Purkinje cell (primary cell): ENCODE measurements at places on chromosomes 3 and 15. TPM values are rescaled to one million over a fixed set of nuclear protein-coding genes. Genes with fewer than 3 reads are reported as not detected.

ADGRG7 gene
- polyA plus RNA-seq: not detected in 2 replicates

CSPG4 gene
- not detected in 2 replicates for polyA plus RNA-seq

APOD gene
- 23.4 and 38.2 TPM in 2 replicates for polyA plus RNA-seq

QRICH1 gene
- 23.9 and 36.7 TPM in 2 replicates for polyA plus RNA-seq

CNTN3 gene
- 239 and 300 TPM in 2 replicates for polyA plus RNA-seq

CILP gene
- not detected in 2 replicates for polyA plus RNA-seq

ARPC4 gene
- 63.2 and 66.1 TPM in 2 replicates for polyA plus RNA-seq

ANKUB1 gene
- polyA plus RNA-seq: not detected in 2 replicates

TKT gene
- 23.5 and 26.7 TPM in 2 replicates for polyA plus RNA-seq

SLC28A2 gene
- 0.70 TPM in 1 of 2 replicates, not detected in the other for polyA plus RNA-seq

SCG3 gene
- polyA plus RNA-seq: 252 and 324 TPM in 2 replicates

TMIE gene
- polyA plus RNA-seq: 0.13 and 0.42 TPM in 2 replicates

TRAK1 gene
- polyA plus RNA-seq: 30.2 and 36.7 TPM in 2 replicates

GMPS gene
- 21.3 and 21.8 TPM in 2 replicates for polyA plus RNA-seq

KBTBD8 gene
- 1.5 and 12.0 TPM in 2 replicates for polyA plus RNA-seq

C3orf80 gene
- polyA plus RNA-seq: 11.7 and 14.2 TPM in 2 replicates

RTF1 gene
- polyA plus RNA-seq: 29.8 and 32.9 TPM in 2 replicates

CTDSPL2 gene
- polyA plus RNA-seq: 7.5 and 10.8 TPM in 2 replicates

TICRR gene
- not detected in 2 replicates for polyA plus RNA-seq

RPL14 gene
- 525 and 600 TPM in 2 replicates for polyA plus RNA-seq

VIPR1 gene
- 0.41 and 6.1 TPM in 2 replicates for polyA plus RNA-seq

CFAP91 gene
- 10.5 and 17.1 TPM in 2 replicates for polyA plus RNA-seq

C2CD4A gene
- not detected in 2 replicates for polyA plus RNA-seq

EXD1 gene
- 0.78 TPM in 1 of 2 replicates, not detected in the other for polyA plus RNA-seq
